ENCODE measurements at places on chromosomes 4 and X. TPM values are rescaled to one million over a fixed set of nuclear protein-coding genes. Genes with fewer than 3 reads are reported as not detected.
A peak's percentile ranks its signal among the peaks of the same experiment; 100 is the strongest.

PLK4 gene
- 5.8 TPM for total RNA-seq

PAGE5 gene
- total RNA-seq, result not detected

BEX5 gene
- not detected for total RNA-seq

IRS4 gene
- not detected for total RNA-seq

USP17L17 gene
- not detected for total RNA-seq

GAGE12G gene
- total RNA-seq, result not detected

- no peak for DNase-seq
These were observed 190.6 kb upstream of the LNX1 start for GRCh38 chr4:53781629-53782457.

DNA sequence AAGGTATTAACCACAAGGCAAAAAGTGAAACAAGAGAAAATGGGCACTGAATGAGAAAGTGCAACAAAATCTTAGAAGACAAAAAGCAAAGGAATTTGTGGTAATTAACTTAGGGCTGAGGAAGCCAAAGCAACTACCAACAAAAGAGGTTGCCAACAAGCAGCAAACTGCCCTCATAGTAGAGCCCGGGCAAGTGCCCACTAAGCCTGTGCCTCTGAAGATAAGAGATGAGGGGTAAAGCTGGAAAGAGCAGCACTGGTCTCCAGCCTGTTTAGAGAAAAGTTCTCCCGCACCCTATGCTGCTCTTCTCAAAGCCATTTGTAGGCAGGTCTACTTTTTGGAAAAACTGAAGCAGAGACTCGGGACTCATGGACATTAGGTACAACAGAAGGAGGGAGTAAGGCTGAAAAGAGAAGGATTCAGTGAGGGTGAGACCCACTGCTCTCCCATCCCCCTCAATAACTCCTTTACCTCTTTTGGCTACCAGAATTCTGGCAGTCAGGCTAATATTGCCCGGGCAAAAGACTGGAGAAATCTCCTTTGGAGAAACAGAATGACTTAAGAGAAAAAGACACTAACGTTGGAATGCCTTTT, 29.6 kb upstream of the KCNE5 start:
- DNase-seq, result no peak

DNA sequence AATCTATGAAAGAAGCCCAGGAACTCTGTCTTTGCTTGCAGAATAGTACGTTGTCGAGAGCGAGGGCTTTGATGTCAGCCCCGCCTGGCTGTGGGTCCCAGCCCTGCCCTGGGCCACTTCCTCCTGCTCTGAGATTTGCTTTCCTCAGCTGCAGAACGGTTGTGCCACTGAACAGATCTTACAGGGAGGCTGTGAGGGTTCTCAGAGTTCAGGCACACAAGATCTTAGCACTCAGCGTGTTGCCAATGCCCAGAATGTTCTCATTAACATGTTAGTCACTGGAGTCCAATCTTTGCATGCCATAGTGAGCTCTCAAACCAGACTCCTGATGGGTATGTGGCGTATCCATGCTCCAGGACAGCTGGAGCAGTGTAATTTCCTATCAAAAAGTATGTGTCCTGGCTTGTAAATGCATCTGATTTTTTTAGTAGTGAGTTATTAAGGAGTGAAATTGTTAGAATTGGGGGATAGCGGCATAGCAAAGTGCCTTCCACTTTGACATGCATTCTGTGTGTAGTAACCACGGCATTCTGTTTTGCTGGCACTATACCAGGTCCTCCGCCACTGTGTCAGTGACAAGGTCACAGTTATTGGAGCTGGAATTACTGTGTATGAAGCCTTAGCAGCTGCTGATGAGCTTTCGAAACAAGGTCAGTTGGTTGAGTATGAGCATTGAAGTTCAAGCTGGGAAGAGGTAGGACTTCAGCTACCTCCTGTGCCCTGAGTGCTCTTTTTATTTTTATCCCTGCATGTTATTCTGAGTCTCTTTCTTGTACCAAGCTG, 31.6 kb downstream of the TKTL1 start:
- DNase-seq, result no peak

DNA sequence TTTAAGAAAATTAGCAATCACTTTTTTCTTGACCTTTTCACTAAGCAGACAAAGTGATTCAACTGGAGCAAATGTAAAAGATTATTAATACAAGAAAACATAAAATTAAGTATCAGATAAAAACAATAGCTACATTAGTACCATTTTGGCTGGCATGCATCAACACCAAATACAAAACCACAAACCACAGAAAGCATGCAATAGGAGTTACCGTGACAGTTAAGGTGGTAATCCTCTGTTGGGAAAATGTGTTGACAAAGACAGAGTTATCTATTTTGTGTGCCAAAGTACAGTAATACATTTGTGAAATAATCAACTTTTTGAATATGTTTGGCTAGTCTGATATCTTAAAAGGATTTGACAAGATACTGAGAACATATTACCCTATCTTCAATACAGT, 89.8 kb upstream of the ETNPPL start:
- DNase-seq, result no peak

DNA sequence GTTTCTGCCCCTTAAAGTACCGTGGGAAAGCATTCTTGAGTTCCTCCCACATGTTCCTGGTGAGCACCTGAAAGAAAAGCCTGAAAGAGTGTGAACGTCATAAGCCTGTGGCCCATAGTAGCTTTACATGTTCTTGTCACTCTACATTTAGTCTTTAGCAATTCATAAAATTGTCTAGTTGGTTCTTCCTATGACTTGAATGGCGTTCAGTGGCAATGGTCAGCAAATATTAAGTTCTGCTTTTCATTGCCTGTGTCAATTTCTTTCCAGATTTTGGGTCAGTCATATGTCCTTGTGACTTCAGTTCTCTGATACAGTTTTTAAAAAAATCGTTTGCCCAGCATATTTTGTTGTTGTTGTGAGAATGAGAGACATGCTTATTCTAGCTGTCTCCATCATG, 650.0 kb upstream of the BOD1L1 start:
- no peak for DNase-seq

DNA sequence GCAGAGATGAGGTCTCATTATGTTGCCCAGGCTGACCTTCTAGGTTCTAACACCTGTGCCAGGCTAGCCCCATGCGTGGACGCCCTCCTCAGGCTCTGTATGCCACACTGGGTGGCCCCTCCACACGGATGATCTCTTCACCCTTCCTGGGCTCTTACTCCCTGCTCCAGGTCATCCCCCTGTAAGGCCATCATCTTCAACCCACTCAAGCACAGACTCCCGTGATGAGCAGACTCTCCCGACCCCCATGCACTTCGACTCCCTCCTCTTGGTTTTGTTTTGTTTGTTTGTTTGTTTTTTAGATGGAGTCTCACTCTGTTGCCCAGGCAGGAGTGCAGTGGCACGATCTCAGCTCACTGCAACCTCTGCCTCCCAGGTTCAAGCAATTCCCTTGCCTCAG, 70.9 kb downstream of the HPRT1 start:
- no peak for DNase-seq

DNA sequence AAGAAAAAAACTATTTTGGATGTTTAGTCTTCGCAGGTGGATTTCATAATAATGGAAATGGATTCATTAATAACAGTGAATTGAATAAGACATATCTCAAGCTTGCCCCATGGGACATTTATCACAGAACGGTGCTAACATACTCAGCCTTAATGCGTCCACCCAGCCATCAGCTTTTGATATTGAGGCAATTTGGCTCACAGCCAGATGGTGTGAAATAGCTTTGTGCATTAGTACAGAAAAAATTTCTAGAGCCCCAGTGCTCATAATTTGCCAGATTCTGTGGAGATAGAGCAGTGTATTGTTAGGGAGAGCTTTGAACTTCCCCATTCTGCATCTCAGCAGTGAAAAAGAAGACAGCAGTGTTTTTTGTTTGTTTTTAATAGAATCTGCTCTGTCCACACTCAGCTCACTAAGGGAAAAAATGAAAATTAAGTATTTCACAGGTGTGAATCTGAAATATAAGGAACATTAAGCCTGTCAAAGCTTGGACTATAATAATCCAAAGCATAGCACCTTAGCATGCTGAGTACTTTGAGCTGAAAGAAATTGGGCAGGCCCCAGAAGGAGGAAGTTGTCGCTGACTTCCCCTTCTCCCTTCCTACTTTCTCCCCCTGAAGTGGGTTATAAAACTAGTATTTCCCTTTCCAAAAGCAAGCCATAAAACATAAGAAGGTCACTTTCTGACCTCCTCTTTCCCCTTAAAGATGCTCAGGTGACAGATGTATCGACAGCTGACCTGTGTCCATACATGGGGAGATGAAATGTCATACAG, 295.8 kb downstream of the MAGEB5 start:
- DNase-seq, result no peak

DNA sequence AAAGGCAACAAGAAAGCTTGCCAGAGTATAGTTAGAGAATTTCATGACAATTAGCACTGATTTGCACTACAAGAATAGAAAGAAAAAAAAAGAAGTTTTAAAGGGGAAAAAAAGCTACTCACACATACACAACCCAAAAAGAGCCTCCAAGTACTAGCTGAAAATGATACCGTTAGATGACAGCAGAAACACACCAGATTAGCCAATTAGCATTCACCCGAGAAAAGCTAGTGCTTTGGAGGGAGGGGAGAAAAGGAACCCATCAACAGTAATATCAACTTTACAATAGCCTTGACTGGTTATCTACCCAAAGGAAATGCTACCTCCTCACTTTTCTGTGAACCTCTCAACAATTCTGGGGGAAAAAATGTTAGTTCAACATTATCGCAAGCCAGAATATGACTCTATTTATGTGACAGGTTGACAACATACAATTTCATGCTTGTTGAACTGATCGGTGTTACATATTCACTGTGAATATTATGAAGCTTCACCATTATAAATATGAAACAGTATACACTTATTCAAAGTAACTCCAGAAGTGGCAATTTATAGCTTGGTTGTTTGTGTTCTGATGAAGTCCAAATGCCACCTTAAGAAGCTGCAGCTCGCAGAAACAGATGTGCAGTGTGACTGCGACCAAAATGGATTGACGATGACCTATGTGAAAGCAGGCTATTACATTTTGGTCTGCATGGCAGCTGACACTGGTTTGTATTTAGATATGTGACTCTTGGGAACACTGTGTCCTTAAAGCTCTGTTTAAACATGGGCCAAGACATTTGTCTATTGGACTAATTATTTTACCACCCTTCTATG, 15.9 kb downstream of the PPARGC1A start:
- DNase-seq, result no peak

DNA sequence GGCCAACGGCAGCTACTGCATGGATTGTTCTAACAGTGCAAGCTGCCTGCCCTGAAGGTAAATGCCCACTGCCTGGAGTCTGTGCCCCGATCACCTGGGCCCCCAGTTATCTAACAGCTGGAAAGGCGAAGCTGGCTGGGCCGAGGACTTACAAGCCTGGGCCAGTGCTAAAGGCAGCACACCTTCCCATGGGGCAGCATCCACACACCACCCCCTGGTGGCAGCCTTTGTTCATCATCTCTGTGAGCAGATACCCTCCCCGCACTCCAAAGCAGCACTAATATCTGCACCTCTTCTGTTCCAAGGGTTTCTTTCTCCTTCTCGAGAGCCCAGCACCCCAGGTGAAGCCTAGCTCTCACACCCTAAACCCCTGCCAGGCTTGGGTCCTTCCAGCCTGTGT, 7.6 kb downstream of the SLC2A9 start:
- DNase-seq, result peak; percentile 43

DNA sequence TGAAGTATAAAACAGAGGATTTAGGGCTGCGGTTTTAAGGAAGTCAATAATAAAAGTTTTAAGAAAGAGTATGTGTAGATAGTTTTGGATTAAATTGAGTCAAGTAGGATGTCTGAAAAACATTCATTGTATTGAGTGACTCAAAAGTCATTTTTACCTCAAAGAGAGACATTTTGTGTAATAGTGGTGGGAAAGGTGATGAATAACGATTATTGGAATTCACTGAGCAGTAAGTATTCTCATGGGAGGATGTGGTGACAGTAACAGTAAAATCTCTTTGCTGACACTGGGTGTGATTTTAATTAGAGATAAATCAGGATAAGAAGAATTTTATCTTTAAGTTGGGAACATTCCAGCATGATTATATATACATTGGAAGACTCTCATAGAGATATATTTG, 233.6 kb downstream of the PDHA2 start:
- DNase-seq, result peak; percentile 66

- DNase-seq, result no peak
These were observed 2.3 kb downstream of the NWD2 start for GRCh38 chr4:37246891-37247290.

DNA sequence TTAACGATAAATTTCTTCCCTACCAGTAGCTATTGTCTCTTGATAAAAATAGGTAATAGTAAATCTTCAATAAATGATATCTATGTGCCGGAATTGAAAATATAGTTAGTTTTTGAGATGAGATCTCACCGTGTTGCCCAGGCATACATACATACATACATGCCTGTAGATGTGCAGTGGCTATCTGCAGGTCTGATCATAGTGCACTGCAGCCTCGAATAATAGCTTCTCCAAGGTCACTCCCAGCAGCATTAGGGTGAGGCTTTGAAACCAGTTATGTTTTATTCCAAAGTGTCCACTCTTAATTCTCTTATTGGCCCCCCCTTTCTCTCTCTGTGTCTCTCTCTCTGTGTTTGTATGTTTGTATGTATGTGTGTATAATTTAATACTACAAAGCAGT, 37.5 kb downstream of the ZFX start:
- DNase-seq, result no peak

GRCh38 chr4:15002659-15003400, 549 bp downstream of the CPEB2 start:
- DNase-seq, result peak; percentile 76

DNA sequence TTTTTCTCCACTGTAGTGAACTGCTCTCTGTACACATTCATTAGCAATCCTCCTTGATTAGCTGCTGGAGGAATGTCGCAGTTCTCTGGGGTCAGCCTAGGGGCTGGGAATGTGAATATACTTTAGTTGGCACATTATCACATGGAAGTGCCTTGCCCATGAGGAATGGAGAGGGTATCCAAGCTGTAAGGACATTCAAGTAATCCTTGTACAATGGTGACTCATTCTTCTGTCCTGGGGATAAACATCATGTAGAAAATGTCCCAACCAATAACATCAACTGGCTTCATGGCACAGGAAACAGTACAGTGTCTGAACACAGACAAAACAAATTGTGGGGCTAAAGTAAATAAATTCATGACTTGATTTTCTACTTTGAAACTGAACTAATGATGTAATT, 147.1 kb downstream of the GLRA2 start:
- DNase-seq, result no peak

GRCh38 chr4:179585761-179586160, 2143.5 kb upstream of the AGA start:
- DNase-seq, result no peak

- peak; percentile 62 for DNase-seq
These were observed 260.6 kb downstream of the TRIML1 start for GRCh38 chr4:188399834-188400233.

GRCh38 chr4:69727426-69727825, 33.0 kb downstream of the SULT1B1 start:
- DNase-seq, result no peak

DNA sequence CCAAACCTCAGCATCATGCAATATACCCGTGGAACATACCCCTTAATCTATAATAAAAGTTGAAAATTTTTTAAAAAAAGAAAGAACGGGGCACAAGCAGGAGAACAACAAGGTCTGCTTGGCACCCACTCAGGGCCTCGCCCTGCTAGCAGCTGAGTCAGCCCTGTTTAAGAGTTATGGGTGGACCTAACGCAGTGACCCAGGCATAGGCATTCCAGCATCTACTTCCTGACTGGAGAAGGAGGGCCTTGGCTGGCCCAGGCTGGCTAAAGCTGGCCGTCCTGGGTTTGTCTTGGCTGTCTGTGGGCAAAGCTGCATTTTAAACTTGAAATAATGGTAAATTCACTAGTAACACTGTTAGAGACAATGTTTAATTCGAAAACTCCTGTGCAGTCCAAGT, 236.7 kb upstream of the PGRMC2 start:
- peak; percentile 80 for DNase-seq

GRCh38 chrX:19673375-19674040, 158.2 kb upstream of the MAP3K15 start:
- peak; percentile 80 for DNase-seq

GRCh38 chrX:103220511-103221323, 5.8 kb downstream of the BEX4 start:
- no peak for DNase-seq
